G401 (cell line): ENCODE measurements at places on chromosomes 4 and X.

DNA sequence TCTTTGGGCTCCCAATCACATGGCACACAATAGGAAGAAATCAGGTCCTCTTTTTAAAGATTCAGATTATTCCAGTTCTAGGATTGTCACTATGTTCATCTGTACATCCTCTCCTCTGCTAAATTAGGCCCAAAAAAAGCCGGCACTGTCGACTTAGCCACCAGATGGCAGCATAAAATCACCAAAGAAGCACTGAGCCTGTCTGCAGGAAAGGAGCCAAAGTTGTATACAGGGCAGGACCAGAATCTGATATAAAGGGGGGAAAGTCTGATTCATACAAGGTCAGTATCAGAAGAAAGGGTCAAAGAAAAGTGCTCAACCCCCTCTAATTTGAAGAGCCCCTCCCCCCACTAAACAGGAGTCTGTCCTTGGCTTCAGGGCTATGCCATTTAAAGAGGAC lies 292.5 kb downstream of the CHIC1 start:
- peak; percentile 72 for DNase-seq

GRCh38 chrX:111634823-111635729 lies 45.9 kb upstream of the ALG13 start:
- DNase-seq: no peak

GRCh38 chrX:154351183-154352011 lies 23.0 kb downstream of the FLNA start:
- no peak for DNase-seq

DNA sequence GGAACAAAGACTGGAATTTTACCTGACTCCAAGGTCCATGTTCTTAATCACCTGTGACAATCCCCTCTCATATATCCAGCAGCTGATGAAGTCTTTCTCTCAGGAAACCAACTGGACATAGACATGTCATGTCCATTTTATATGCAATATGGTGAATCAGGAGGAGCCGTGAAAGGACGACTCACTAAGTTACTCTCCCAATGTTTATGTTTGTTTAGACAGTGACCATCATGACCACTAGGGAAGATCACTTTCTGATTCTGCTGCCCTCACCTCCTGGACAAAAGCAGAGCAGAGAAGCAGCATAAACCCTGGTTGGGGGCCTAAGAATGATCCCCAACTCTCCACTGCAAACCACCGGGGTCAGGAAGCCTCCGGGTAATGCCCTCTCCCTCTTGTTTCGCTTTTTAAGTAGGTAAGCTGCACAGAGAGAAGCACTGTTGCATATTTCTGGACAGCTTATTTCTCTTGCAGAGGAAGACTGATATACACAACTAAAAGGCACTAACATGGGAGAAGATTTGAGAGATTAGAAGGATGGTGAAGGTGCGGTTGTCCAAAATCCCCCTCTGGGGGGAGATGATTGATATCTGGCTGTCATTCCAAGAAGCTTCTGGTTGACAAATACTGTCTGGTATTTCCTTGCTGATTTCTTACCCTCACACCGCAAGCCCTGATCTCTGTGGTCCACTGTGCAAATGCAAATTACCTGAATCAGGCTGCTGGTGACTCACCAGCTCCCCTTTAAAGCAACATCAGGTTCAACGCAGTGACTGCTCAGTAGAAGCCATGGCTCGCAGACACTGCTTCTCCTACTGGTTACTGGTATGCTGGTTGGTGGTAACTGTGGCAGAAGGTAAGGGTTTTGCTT lies at the start of gene ODAPH:
ODAPH (plus strand) TSS at position 773 of the 871 bp plus-strand sequence; CDS start at position 790, 17 bp downstream.
- DNase-seq: no peak

GRCh38 chr4:5609306-5610007 lies 98.9 kb downstream of the EVC2 start:
- no peak for DNase-seq

GRCh38 chr4:1031956-1032795 lies 20.8 kb downstream of the FGFRL1 start:
- no peak for DNase-seq

GRCh38 chr4:11218692-11219091 lies 210.0 kb downstream of the HS3ST1 start:
- no peak for DNase-seq

DNA sequence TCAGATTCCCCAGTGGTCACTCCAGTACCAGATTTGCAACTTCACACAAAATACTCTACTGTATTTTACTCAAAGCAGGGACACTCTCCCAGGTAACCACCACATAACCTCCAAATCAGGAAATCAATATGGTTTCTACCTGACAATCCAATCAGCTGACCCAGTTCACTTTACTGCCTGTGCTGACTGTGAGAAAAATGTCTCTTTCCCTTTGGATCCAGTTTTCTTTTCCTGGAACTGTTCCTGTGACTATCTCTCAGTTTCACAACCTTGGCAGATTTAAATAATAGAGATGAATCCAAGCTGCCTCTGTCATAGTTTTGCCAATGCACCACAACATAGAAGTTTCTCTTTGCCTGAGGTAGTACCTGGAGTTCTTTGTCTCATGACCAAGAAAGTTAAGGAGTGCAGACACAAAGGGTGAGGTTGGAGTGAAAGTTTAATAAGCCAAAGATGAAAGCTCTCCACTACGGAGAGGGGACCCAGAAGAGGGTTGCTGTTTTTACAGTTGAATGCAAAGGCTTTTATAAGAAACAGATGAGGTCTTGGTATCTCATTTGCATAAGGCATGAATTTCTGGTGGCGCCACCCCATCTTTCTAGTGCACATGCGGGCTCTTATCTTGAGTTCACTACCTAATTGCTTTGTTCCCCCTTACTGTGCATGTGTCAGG lies 29.7 kb upstream of the IL9R start:
- DNase-seq: no peak

- DNase-seq: no peak
Measured at GRCh38 chr4:149699642-149700041, 116.0 kb downstream of the IQCM start.

GRCh38 chr4:159150821-159151390 lies 48.0 kb downstream of the RAPGEF2 start:
- no peak for DNase-seq

GRCh38 chr4:48178931-48179330 lies 44.9 kb upstream of the TXK start:
- DNase-seq: no peak

DNA sequence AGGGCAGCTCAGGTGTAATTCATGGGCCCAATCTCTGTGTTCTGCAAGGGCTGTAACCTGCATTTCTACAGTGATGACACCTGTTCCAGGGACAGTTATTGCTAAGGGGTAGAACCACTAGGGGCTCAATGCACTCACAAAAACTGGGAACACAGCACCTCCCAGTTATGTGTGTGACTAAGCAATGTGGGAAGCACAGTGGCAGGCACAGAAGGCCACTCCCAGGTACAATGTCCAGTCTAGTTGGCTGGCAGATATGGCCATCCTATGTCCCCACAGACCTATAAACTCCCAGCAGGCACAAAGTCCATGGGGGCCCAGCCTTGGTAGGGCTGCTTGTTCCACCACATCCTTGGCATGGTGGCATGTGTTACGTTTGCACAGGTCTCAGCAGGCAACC lies 25.7 kb downstream of the CXCL13 start:
- DNase-seq: no peak

- DNase-seq: no peak
Measured at GRCh38 chrX:102840871-102841705, 96.0 kb upstream of the RAB40AL start.

GRCh38 chrX:104137496-104137895 lies 19.3 kb downstream of the SLC25A53 start:
- DNase-seq: peak; percentile 12

- no peak for DNase-seq
Measured at GRCh38 chrX:1261285-1261684, 7.3 kb upstream of the CSF2RA start.

DNA sequence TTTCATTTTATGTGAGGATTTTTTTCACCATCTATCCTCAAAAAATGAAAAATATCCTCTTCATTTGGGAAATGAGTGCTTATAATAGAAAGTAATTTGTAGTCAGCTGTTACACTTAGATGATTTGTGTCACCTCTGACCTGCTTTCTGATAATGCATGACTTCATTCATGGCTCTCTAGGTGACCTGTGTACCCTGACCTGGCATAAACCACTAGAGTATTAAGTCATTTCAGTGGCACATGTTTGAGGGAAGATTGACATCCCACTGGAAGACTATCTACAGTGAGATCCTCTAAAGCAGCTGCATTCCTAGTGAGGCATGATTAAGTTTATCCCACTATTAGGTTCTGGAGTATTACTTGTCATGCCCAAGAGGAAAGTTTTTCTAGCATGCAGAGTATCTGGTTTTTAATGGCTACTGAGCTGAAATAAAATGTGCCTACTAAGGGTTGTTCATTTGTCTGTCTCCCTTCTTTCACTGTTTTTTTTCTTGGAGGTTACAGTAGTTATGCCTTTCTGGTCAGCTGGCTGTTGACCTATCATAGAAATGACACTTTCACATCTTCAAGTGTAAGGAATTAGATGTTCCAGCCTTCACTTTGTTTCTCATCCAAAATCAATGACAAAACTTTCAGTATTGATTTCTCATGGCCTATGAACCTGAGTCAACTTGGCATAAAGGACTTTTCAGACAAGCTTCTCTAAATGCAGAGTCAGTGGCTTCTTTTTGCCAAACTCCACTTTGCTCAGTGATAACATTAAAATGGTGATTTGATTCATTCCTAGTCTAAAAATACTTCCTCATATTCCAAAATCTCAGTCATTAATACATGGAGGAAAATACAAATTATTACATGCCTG lies 33.1 kb downstream of the TET2 start:
- DNase-seq: no peak

DNA sequence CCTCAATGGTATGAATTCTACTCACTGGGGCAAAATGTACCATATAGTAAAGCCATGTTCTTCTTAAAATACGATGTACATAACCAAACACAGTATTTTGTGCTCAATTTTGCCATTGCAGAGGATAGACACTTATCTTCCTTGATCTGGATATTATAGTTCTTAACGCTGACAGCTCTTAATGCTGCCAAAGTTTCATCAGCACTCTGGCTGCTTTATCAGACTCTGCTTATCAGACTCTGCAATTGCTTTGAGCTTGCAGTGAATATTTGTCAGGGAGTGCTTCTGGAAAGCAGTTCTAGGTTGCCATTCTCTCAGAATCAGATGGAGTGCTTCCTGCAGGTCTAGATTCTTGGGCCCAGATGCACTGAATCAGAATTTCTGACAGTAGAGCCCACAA lies 863.1 kb downstream of the CCSER1 start:
- no peak for DNase-seq

GRCh38 chrX:39809331-39809730 lies 288.4 kb downstream of the BCOR start:
- no peak for DNase-seq

DNA sequence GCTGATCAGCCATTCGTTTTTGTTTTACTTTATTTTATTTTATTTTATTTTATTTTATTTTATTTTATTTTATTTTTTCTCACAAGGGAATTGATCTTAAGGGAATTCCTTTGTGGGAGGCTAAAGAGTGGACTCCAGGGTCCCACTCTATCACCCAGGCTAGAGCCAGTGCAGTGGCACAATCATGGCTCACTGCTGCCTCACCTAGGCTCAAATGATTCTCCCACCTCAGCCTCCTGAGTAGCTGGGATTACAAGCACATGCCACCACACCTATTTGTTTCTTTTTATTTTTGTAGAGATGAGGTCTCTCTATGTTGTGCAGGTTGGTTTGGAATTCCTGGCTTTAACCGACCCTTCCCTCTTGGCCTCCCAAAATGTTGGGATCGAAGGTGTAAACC lies 17.5 kb upstream of the PABPC4L start:
- DNase-seq: no peak

GRCh38 chr4:184748251-184748652 lies 14.4 kb upstream of the CENPU start:
- no peak for DNase-seq

- peak; percentile 36 for DNase-seq
Measured at GRCh38 chr4:165877286-165877685, 4.2 kb downstream of the TLL1 start.

- no peak for DNase-seq
Measured at GRCh38 chr4:72767618-72768302, 198.7 kb upstream of the ADAMTS3 start.

GRCh38 chr4:66741081-66741480 lies 804.2 kb downstream of the CENPC start:
- DNase-seq: no peak

DNA sequence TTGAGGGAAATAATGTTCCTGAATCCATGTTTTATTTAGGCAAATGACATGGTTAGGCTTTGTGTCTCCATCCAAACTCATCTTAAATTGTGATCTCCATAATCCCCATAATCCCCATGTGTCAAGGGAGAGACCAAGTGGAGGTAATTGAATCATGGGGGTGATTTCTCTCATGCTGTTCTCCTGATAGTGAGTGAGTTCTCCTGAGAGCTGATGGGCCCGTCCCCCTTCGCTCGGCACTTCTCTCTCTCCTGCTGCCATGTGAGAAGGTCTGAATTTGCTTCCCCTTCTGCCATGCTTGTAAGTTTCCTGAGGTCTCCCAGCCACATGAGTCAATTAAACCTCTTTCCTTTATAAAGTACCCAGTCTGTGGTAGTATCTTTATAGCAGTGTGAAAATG lies 563.0 kb upstream of the NR3C2 start:
- no peak for DNase-seq

DNA sequence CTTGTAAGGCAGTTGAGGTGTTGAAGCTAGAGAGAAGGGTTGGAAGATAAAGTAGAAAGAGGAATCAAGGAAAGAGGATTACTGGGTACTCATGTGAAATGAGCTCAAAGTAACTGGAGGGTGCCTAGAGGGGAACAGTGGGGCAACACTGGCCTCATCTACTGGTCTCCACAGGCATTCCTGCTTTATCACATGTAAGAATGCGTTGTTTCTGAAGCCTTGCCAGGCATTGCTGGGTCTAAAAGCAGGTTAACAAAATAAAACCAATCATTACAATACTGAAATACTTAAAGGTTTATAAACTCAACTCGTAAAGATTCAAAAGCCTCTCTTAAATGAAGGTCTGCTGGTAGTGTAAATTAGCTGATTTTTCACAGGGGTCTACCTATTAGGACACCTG lies 96.0 kb downstream of the FANCB start:
- no peak for DNase-seq

- no peak for DNase-seq
Measured at GRCh38 chrX:134174273-134174660, 62.7 kb upstream of the CCDC160 start.

GRCh38 chr4:101279377-101279871 lies 67.9 kb downstream of the PPP3CA start:
- DNase-seq: no peak

DNA sequence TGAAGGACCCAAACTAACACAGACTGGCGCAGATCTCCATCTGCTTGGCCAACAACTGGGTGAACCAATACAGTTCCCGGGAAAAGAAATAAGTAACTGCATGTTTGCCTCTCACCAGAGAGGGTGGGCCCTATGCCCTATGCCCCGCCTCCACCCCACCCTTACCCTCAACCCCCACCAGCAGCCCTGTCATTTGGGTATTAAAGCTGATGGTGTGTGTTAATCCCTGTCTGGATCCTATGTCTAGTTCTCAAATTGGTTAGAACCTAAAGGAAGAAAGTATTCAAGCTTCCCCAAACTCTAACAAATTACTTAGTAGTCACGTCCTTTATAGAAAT lies 19.0 kb downstream of the SMPX start:
- DNase-seq: no peak
